ENCODE measurements at places on chromosomes 16 and 17.

DNA sequence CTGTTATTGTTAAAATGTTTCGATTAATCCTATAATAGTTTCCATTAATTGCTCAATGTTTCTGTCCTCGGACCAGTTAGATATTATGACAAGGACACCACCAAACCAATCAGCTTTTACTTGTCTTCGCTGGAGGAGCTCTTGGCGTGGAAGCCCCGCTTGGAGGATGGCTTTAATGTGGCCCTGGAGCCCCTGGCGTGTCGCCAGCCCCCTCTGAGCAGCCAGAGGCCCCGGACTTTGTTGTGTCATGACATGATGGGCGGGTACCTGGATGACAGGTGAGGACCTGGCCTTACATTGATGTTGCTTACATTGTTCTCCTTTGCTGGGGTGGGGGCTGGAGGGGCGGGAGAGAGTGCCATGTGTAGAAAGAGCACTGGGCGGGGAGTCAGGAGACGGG is 3.0 kb downstream of the ENGASE start:
- no peak for DNase-seq

DNA sequence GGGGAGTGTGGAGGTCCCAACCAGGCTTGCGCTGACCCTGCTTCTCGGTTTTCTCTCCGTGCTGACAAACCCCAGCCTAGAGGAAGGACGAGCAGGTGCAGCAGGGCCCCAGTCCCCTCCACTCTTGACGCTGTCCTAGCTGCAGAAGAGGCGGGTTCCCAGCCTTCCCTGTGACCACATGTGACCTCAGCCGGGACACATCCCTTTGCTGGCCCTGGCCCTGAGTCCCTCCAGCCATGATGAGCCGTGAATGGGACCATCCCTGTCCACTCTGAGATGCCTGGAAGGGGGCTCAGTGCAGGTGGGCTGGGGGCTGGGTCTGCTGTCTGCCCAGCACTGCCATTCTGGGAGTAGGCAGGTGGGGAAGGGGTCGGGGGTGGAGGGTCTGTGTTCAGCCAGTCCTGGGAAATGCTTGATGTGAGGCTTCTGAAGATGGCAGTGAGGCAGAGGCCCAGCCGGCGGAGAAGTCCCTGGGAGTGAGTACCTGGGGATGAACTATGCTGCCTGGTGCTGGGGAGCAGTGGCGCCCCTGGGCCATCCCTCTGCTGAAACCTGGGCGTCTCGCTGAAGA is 1.9 kb upstream of the TUBB3 start:
- no peak for DNase-seq

DNA sequence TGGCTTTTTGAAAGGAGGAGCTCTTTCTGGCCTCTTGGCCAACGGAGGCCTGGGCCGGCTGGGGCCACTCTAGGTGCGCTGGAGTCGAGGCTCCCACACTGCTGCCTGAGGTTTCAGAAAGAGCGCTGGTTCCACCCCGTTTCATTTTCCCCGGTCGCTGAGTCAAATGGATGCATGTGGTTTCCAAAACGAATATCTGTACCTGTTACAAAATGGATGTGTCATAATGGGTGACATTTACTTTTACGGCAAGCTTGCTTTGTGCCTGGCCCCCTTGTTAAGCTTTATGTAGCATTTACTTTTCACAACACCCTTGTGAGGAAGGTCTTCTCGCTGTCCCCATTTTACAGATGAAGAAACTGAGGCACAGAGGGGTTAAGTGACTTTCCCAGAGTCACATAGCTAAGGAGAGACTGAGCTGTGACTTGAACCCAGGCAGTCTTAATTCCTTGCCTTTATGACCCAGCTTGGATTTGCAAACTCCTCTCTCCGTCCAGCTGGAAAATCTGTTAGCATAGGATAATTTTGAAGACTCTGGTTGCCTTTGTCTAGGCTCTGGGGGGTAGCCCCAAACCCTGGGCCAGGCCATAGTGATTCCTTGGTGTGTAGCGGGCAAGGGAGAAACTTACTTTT is 10.6 kb downstream of the KSR1 start:
- peak; percentile 85 for DNase-seq

- no peak for DNase-seq
Observed at GRCh38 chr17:156094-156621, 18.8 kb downstream of the SCGB1C2 start.

GRCh38 chr16:50326835-50327465 is 41.8 kb downstream of the BRD7 start:
- DNase-seq, result peak; percentile 82

DNA sequence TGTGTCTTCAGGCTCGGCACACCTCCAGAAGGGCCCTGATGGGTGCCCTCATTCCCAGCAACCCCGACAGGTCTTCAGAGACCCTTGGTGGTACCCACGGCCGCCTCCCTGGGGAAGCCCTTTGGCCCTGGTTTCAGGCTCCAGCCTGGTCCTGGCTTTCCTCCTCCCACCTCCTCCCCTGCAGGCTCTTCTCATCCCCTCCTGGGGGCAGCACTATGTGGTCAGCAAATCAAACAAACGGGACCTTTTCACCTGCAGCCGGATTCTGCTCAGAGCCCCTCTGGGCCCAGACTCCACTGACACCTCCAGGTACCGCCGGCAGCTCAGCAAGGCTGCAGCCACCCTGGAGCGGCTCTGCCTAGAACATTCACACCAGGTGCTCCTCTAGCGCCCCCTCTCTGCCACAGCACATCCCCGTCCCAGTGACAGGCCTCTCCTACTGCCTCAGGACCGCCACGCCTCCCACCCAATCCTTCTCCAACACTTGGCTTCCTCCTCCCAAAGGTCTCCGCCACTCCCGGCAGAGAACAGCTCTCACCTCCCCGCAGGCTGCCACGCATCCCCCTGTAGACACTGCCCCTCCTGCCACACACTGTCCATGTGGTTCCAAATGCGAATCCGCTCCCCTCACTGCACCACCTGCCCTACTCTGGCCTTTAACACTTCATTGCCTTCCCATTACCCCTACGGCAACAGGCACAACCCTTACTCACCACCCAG is 12.0 kb downstream of the CORO7 start:
- DNase-seq, result no peak
